ENCODE measurements at places on chromosomes 12 and 14. TPM values are rescaled to one million over a fixed set of nuclear protein-coding genes. Genes with fewer than 3 reads are reported as not detected.

The CLEC7A gene
- total RNA-seq = 6.1 TPM

DNA sequence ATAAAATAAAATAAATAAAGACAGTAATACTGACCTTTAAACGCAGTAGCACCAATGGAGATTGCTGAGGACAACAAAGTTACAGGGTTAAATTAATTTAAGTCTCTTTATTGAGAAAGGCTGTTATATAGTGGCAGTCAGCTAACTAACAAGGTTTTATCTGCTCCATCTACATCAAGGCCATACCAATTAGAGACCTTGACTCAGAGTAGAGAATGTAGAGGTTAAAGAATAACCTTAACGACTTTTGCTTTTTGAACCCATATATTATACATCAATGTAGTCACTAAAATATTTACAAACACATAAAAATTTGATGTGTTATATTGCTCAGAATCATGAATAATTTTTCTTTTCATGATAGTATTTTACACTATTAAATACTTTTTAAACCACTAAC is 21.6 kb downstream of the OSBPL8 start:
- DNase-seq = no peak
- no peak overlapping the region for H3K4me3 ChIP-seq
- no peaks in the 10 kb centered on the region for H3K36me3 ChIP-seq

DNA sequence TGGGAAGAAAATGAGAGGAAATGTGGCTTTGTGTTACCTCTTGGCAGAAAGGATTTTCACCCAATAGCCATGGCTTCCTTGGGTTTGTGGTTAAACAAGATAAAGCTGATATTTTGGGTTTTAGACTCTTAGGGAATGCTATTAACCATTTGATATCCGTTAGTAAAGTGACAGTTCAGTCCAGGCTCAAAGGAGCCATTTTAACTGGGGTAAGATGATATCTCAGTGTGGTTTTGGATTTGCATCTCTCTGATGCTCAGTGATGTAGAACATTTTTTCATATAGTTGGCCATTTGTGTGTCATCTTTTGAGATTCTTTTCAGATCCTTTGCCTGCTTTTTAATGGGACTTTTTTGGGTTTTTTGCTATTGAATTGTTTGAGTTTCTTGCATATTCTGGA is 30.1 kb downstream of the IFT43 start:
- H3K27ac ChIP-seq = no peak overlapping the region
- peaks cover 16% of the 10 kb centered on the region for H3K4me1 ChIP-seq

GRCh38 chr12:96359328-96359727 is 40.9 kb downstream of the CDK17 start:
- no peaks in the 10 kb centered on the region for H3K36me3 ChIP-seq
- peak overlapping the region; percentile 20 for H3K27ac ChIP-seq
- H3K4me3 ChIP-seq = no peak overlapping the region
- DNase-seq = no peak

GRCh38 chr12:105355752-105356151 is 25.3 kb downstream of the C12orf75 start:
- no peak overlapping the region for H3K27ac ChIP-seq
- no peaks in the 10 kb centered on the region for H3K4me1 ChIP-seq
- no peak overlapping the region for H3K4me3 ChIP-seq
- no peaks in the 10 kb centered on the region for H3K27me3 ChIP-seq
- DNase-seq = no peak

GRCh38 chr12:109513051-109513450 is 35.6 kb downstream of the UBE3B start:
- H3K4me1 ChIP-seq = no peaks in the 10 kb centered on the region
- no peaks in the 10 kb centered on the region for H3K27me3 ChIP-seq
- H3K27ac ChIP-seq = no peak overlapping the region
- H3K4me3 ChIP-seq = no peak overlapping the region

The GDF3 gene
- not detected for total RNA-seq

- no peak overlapping the region for H3K27ac ChIP-seq
- H3K36me3 ChIP-seq = no peaks in the 10 kb centered on the region
- H3K4me1 ChIP-seq = no peaks in the 10 kb centered on the region
- no peaks in the 10 kb centered on the region for H3K27me3 ChIP-seq
- no peak for DNase-seq
Observed at GRCh38 chr14:64970776-64971477, 1.2 kb downstream of the RAB15 start.

DNA sequence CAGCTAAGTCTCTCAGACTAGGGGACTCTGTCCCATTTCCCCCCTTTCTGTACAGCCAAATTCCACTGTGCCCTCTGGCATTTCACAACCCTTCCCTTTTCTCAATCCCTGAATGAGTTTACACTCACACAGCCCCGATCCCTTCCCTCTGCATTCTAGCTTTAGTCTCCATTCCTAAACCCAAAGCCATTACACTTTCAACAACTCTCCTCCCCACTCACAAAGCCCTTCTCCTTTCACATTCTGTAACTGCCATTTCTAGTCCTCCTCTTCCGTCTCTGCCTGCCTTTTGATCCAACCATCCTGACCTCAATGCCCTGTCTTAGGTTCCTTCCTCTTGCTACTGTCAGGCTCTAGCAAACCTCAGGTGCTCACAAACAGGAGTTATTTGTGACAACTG is 3.6 kb downstream of the ZFHX2 start:
- H3K4me1 ChIP-seq = peaks cover 17% of the 10 kb centered on the region
- no peaks in the 10 kb centered on the region for H3K27me3 ChIP-seq
- H3K36me3 ChIP-seq = no peaks in the 10 kb centered on the region
- no peak overlapping the region for H3K4me3 ChIP-seq
- no peak overlapping the region for H3K27ac ChIP-seq
- DNase-seq = no peak

- peak overlapping the region; percentile 4 for H3K27ac ChIP-seq
- no peak for DNase-seq
- H3K4me1 ChIP-seq = peaks cover 7% of the 10 kb centered on the region
- H3K4me3 ChIP-seq = no peak overlapping the region
Observed at GRCh38 chr12:110345176-110345661, 58.3 kb downstream of the ANAPC7 start.

DNA sequence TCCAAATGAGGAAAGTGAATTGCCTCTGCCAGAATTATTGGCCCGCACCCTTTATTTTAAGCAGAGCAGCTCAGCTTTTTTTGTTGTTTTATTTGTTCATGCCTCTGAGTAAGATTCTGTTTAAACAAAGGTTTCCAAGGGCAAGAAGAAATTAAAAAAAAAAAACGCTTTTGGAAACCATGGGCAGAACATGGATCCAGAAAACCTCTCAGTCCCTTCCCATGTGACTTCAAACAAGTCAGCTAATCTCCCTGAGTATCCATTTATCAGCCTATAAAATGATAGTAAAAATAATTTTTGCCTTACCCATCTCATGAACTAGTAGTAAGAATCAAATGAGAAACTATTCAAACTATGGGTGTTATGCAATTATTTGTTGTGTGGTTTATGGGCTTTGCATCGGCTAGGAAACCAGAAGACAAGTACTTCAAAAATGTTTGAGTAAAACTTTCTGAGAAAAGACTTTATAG is 27.6 kb downstream of the KITLG start:
- H3K36me3 ChIP-seq = no peaks in the 10 kb centered on the region
- no peak for DNase-seq

- no peak overlapping the region for H3K4me3 ChIP-seq
- no peaks in the 10 kb centered on the region for H3K4me1 ChIP-seq
- no peaks in the 10 kb centered on the region for H3K27me3 ChIP-seq
- DNase-seq = no peak
Observed at GRCh38 chr12:94169495-94169894, 21.1 kb downstream of the PLXNC1 start.

DNA sequence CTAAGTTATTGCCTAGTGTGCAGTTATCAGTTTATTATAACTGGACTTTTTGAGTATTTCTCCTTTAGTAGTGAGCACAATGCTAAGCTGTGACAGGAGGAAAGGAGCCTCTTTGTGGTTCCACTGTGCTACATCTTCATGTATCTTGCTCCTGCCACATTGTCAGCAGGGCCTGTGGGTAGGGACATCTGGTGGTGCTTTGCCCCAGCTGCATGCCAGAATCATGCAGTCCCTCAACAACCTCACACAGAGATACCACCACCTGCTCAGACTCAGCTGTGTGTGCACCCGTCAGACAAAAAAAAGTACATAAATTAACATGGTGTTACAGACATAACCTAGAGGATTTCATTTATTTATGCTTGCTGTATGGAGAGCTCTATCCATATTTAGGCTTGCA is 51.1 kb downstream of the MIS18BP1 start:
- H3K36me3 ChIP-seq = peaks cover 17% of the 10 kb centered on the region
- no peak overlapping the region for H3K27ac ChIP-seq
- no peak for DNase-seq
- no peaks in the 10 kb centered on the region for H3K27me3 ChIP-seq
- H3K4me3 ChIP-seq = no peak overlapping the region

The KRT85 gene
- total RNA-seq = not detected

GRCh38 chr12:123908884-123909725 is 63.5 kb downstream of the CCDC92 start:
- H3K4me1 ChIP-seq = no peaks in the 10 kb centered on the region
- H3K27ac ChIP-seq = no peak overlapping the region
- H3K27me3 ChIP-seq = peaks cover 2% of the 10 kb centered on the region
- H3K4me3 ChIP-seq = no peak overlapping the region

DNA sequence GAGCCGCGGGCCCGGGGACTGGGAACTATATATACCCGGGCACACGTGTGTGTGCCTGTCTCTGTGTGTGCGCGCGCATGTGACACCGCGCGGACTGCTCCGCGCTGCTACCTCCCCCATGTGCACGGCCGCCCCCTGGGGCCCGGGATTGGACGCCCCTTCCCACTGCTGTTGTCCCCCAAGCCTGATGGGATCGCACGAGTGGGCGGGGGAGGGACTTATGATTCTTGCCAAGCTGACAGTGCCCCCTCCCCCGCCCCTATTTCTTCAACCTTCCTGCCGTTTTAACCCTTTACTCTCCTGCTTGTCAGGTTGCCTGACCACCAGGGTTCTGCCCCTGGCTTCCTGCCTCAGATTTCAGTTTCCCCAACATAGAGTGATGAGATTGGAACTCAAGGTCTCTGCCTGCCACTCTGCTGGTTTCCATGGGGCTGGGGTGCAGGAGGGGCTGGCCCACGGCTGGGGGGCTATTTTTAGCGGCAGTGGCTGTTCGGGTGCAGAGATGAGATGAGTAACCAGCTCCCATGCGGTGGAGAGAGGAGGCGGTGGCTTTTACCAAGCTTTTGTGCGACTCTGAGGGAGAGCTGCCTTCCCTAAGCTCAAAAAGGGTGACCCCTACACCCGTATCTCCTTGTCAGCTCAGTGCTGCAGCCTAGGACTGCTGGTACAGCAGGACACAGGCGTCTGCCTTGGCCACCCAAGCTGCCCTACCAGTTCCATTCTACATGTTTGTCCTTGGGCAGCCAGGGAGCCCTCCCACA is at the start of gene DDN:
Gene DDN, minus strand, starts transcription at position 5 of the 761 bp plus-strand sequence. CDS start 88 bp downstream, outside the sequence.
- peaks cover 39% of the 10 kb centered on the region for H3K36me3 ChIP-seq
- H3K4me1 ChIP-seq = no peaks in the 10 kb centered on the region
- peak within 1 kb of the TSS; percentile 48 for H3K4me3 ChIP-seq
- H3K27me3 ChIP-seq = peaks cover 74% of the 10 kb centered on the region
- DNase-seq = no peak

GRCh38 chr14:20469890-20470602 is 840 bp downstream of the PNP start:
- H3K27me3 ChIP-seq = no peaks in the 10 kb centered on the region
- peak overlapping the region; percentile 89 for H3K27ac ChIP-seq

- H3K4me3 ChIP-seq = no peak overlapping the region
- H3K36me3 ChIP-seq = no peaks in the 10 kb centered on the region
- H3K4me1 ChIP-seq = peaks cover 30% of the 10 kb centered on the region
- no peak for DNase-seq
Observed at GRCh38 chr12:82749015-82749414, 62.3 kb downstream of the TMTC2 start.

The LRRC10 gene
- not detected for total RNA-seq

GRCh38 chr12:120843472-120843871 is 60.7 kb downstream of the SPPL3 start:
- H3K27me3 ChIP-seq = no peaks in the 10 kb centered on the region
- DNase-seq = no peak
- no peak overlapping the region for H3K27ac ChIP-seq

The GPR137C gene
- 0.55 TPM for total RNA-seq

DNA sequence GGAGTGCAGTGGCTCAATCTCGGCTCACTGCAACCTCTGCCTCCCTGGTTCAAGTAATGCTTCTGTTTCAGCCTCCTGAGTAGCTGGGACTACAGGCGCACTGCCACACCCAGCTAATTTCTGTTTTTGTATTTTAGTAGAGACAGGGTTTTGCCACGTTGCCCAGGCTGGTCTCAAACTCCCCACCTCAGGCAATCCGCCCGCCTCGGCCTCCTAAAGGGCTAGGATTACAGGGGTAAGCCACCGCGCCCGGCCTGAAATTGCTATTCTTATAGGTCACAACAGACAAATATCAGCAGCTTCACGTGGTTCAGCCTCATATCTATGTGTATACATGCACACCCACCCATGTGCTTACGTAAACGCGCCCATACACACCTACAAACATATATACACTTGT is 23.6 kb downstream of the BATF start:
- no peaks in the 10 kb centered on the region for H3K27me3 ChIP-seq
- H3K27ac ChIP-seq = no peak overlapping the region
- H3K36me3 ChIP-seq = no peaks in the 10 kb centered on the region
- H3K4me3 ChIP-seq = no peak overlapping the region
- H3K4me1 ChIP-seq = no peaks in the 10 kb centered on the region
- DNase-seq = no peak

DNA sequence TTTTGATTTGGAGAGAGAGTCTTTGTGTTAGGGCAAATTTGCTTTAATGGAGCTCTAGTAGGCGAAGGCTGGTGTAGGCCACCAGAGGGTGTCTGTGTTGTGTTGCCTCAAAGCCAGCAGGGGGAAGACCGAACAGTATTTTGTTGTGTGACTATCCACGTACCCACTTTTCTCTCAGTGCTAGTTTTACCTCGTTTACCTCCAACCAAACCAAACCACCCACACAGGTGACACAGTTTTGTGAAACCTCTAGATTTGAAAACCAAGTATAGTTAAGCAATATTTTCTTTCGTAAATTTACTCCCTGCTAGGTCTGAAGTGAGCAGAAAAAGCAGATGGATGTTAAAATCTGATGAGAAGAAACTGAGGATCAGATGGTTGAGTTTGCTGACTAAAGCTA is 36.3 kb upstream of the NPFF start:
- peaks cover 64% of the 10 kb centered on the region for H3K36me3 ChIP-seq
- peaks cover 14% of the 10 kb centered on the region for H3K4me1 ChIP-seq
- H3K27me3 ChIP-seq = no peaks in the 10 kb centered on the region

- no peaks in the 10 kb centered on the region for H3K4me1 ChIP-seq
- no peaks in the 10 kb centered on the region for H3K27me3 ChIP-seq
- H3K4me3 ChIP-seq = no peak overlapping the region
- DNase-seq = no peak
- no peak overlapping the region for H3K27ac ChIP-seq
- no peaks in the 10 kb centered on the region for H3K36me3 ChIP-seq
Observed at GRCh38 chr12:98754095-98754494, 109.0 kb downstream of the APAF1 start.

DNA sequence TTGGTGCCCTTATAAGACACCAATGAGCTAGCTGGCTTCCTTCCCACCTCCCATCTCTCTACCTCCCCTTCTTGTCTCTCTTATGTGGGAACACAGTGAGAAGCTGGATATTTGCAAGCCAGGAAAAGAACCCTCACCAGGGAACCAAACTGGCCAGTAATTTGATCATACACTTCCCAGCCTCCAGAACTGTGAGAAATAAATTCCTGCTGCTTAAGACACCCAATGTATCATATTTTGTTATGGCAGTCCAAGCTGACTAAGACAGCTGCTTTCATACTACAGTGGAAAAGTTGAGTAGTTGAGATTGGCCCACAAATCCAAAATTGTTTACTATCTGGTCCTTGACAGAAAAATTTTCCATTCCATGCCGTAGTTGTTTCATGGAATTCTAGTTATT is 269.0 kb downstream of the KCNH5 start:
- H3K27ac ChIP-seq = no peak overlapping the region
- no peaks in the 10 kb centered on the region for H3K27me3 ChIP-seq
- H3K4me3 ChIP-seq = no peak overlapping the region
- H3K36me3 ChIP-seq = no peaks in the 10 kb centered on the region

The NKX2-1 gene
- total RNA-seq = not detected
